ENCODE measurements at places on chromosomes 1 and 21.

- DNase-seq = no peak
Observed at GRCh38 chr1:11847667-11848372, at the start of gene NPPA. TSS of gene NPPA (minus strand) at chr1:11847783. CDS start at chr1:11847684, 99 bp downstream.

- no peak for DNase-seq
Observed at GRCh38 chr1:66156144-66156543, 363.4 kb downstream of the PDE4B start.

DNA sequence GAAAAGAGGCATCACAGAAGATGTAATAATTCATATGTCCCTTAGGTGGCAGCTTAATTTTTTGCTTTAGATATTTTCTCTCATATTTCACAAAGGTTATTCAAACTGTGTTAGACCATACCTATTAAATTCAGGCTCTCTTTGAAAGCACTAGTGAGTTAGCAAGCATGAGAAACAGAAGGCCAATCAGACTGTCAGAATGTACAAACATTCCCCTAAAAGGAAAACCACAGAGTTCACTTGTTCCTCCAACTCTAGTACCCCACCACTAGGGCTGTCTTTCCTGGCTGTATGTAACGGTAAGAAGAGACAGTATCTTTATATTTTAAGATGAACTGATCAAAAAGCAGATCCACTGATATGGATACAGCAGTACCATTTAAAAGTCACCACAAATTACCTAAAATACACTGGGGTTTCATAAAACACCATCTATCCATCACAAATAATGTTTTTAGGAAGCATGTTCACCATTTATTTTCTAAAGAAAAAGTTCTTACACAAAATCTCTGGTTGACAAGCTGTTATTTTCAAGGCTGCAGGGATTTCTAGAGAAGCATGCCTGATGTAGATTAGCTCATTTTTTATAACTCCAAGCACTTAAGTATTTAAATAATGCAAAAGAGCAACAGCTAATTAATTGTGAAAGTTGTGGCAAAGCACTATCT is 1.8 kb downstream of the ARPC5 start:
- DNase-seq = no peak

DNA sequence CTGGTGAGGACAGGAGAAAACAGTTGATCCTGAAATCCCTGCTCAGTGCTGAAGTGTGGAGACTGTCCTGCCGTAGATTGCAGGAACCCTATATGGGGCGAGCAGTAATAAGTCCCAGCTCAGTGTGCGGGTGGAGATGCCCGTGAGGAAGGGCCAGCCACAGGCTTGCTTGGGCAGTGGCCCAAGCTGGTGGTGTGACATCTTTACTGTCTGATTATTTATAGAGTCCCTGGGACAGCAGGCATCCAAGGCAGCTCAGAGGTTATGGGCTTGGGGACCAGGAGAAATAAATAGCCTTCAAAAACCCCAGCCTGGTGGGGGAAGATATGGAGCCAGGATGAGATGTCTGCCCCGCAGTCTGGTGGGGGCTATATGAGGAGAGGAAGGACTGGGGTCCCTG is 170.7 kb upstream of the POU3F1 start:
- no peak for DNase-seq

DNA sequence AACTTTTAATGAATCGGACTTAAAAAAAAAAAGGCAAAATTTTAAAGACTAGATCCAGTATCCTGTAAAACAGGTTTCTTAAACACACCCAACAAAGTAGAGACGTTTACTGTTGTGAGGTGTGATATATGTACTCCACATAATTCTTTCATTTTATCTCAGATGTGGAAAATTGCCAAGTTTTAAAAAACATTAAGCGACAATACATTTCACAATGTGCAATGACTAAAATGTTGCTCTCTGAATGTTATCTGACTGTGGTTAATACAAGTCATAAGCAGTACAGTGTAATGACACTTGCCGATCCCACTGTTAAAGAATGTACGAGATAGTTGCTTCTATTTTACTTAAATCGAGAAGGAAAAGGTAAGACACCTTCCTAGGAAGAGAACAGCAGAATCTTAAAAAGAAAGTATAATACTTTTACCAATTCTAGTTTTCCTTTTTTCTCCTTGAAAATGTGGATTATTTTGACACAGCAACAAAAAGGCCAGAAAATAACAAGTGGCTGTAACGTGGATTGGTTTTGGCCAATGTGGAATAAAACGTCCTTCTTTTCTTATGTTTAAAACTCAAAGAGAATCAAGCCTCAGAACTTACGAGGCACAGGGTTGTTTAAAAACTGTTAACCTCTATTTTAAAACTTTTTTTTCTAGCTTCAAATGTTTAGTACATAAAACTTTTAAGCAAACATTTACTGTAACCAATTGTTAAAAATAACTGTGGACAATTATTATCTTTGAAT is 51.4 kb downstream of the TP53BP2 start:
- DNase-seq = no peak

DNA sequence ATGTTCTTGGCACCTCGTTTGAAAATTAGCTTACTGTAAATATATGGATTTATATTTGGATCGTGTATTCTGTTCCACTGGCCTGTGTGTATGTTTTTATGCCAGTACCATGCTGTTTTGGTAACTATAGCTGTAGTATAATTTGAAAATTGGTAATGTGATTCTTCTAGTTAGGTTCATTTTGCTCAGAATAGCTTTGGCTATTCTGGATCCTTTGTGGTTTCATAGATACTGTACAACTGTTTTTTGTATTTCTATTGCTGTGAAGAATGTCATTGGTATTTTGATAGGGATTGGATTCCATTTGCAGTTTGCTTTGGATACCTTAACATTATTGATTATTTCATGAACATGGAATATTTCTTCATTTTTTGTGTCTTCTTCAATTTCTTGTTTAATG is 490.2 kb downstream of the BRINP3 start:
- no peak for DNase-seq

DNA sequence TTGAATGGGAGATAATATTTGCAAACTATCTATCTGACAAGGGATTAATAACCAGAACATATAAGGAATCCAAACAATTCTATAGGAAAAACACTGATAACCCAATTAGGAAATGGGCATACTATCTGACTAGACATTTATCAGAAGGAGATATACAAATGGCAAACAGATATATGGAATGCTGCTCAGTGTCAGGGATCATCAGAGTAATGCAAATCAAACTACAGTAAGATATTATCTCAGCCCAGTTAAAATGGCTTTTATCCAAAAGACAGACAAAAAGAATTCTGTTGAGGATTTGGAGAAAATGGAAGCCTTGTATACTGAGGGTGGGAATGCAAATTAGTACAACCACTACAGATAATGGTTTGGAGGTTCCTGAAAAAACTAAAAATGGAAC is 758.0 kb upstream of the B3GALT2 start:
- DNase-seq = no peak

DNA sequence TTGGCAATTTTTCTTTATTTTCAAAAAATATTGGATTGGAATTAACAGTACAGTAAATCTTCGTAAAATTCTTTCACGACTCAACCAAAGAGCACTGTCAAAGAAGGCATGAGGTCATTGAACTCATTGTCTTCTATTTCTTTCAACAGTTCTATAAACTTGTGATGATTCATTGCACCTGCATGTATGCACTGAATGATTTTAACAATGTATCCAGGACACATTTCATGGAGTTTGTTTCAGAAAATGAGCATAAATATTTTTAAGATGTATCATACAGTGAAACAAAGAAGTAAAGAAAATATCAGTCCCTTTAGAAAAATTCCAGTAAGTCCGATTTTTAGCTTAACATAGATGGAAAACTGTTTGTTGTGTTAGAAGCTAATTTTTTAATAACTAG is 33.6 kb upstream of the CD34 start:
- no peak for DNase-seq

GRCh38 chr1:203162403-203162802 is 13.2 kb downstream of the MYBPH start:
- no peak for DNase-seq

GRCh38 chr1:125087691-125088090 is 3902.9 kb downstream of the SRGAP2C start:
- DNase-seq = no peak

GRCh38 chr1:190138266-190138665 is 339.4 kb downstream of the BRINP3 start:
- no peak for DNase-seq

DNA sequence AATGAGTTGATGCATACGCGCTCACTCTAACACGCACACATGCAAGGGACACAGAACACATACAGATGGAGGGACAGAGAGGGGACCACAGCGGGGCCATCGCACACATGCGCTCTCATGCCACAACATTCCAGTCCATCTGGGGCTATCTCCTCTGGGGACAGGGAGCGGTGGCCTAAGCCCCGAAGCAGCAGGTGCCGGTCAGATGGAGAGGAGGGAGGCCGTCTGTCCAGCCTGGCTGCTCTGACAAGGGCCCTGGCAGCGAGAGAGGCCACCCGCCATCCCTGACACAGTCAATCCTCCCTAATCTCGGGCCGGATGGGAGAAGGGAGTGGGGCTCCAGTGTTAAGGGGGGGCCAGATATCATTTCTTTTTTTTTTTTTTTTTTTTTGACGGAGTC is 123.5 kb downstream of the KIAA0319L start:
- no peak for DNase-seq

DNA sequence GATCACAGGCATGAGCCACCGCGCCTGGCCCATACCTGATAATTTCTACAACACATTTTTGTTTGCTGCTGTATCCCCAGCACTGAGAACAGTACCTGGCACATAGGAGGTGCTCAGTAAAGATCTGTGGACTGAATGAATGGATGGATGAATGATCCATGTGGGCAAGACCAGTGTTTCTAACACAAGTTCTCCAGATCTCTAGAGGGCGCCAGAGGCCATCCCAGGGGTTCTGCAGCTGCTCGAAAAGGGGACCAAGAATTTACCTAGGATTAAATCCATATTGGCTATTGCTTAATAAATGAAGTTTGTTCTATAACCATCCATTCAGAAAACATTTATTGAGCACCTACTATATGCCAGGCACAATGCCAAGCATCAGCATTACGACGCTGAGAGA is 167.7 kb downstream of the ACTL8 start:
- no peak for DNase-seq

DNA sequence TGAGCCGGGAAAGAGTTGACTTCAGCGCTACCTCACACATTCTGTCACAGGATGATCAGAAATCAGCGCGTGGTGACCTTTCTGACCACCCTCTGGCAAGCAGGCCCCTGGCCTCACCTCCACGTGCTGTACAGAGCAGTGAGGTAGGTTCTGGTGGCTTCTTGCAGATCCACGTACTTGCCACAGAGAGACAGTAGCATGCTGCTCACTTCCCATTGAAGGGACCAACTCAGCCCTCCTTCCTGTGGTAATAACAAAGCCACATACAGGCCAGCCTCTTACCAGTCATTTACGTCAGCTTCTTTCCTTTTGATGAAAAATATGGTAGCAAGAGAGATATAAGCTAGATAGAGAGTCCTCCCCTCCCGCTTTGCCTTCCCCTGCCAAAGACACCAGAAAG is 200.7 kb downstream of the CHRM3 start:
- DNase-seq = no peak

DNA sequence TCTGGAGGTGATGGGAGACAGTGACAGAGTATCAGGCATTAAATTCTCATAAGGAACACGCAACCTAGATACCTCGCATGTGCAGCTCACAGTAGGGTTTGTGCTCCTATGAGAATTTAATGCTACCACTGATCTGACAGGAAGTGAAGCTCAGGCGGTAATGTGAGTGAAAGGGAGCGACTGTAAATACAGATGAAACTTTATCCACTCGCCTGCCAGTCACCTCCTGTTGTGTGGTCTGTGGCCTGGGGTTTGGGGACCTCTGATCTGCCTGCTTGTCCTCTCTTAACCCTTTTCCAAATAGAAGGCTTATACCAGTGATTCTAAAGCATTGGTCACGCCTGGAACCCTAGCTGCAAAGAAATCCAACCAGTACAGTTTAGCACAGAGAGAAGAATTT is 15.3 kb downstream of the GABPA start:
- no peak for DNase-seq

DNA sequence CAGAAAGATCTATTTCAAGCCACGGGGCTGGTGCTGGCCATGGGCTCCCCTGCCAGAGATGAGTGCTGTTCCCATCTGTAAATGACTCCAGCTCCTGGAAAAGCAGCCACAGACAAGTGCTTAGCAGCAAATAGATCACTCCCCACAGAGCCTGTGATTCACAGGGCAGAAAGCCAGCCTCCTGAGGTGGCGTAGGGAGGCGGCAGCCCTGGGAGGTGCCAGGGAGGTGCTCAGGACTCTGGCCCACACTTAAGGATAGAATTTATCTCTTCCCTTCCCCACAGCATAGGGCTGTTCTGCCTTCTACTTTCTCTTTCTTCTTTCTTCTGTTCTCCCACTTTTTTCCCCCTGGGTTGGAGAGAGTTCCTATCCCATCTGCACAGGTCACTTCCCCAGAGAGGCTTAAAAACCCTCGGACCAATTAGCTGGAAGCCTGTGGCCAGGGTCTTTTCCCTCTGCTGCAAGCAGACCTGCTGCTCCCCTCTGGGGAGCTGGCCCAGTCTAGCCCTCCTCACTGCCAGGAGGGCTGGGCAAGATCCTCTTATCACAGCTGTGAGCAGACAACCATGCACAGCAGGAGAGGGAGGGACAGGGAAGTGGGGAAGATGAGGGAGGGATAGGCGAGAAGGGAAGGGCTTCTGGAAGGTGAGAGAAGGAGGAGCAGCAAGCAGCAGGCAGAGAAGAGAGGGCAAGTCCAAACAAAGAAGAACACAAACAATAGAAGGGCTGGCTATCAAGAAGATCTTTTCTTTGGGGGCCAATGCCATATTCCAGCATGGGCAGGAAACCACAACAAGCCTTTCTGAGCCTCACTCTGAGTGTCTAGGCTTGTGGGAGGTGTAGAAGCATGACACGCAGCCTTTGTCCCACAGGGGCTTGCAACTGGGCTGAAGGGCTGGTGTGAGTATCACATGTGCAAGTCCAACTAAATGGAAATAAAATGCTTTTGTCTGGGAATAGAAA is 41.0 kb downstream of the KCND3 start:
- DNase-seq = no peak

DNA sequence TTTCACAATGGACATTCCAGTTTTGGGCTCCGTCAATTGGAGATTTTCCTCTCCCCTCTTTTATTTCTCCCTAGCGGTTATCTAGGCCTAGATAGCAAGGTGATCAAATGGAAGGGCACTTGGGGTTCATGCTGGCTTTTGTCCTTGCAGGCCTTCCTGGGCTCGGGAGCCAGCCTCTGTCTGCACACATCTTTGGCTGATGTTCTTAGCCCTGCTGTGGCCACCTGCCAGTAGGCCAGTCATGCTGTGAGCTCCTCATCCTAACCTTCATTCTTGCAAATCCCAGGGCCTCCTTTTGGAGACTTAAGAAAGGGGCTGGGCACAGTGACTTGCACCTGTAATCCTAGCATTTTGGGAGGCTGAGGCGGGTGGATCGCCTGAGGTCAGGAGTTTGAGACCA is 13.5 kb downstream of the TIE1 start:
- no peak for DNase-seq

GRCh38 chr1:154348429-154349076 is 23.2 kb downstream of the ATP8B2 start:
- no peak for DNase-seq

DNA sequence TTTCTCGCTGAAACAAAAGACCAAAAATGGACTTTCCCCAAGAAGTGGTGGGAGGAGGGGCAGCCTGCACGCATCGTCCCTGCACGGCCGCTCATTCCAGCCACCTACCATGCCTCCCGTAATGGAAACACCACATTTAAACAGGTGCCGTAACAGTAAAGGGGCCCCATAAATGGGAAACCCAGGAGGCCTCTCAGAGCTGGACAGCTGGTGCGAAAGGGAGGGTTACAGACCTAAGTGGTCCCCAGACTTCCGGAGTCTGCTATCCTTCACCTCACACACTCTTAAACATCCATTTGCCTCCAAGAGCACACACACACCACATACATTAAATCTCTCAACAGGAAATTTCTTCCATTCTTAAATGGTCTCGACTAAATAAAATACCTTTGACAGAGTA is 120.7 kb upstream of the SOD1 start:
- DNase-seq = no peak

Measured in thoracic aorta (tissue), 2 donors.